ENCODE measurements at places on chromosomes 4 and X.

GRCh38 chr4:159352609-159353008, 249.7 kb downstream of the RAPGEF2 start:
- DNase-seq = no peak

DNA sequence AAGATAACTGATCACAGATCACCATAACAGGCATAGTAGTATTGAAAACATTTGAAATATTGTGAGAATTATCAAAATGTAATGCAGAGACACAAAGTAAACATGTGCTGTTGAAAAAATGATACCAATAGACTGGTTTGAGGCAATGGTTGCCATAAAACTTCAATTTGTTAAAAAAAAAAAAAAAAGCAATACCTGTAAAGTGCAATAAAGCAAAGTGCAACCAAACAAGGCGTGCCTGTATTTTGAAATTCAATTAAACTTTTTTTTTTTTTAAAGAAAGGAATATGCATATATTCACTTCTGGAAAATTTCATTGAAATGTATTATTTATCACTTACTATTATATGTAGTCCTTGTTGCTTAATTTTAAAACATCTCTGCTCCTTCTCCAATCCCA, 27.7 kb downstream of the TMEM154 start:
- DNase-seq = no peak

GRCh38 chr4:111697176-111697942, 447.9 kb upstream of the FAM241A start:
- DNase-seq = no peak

DNA sequence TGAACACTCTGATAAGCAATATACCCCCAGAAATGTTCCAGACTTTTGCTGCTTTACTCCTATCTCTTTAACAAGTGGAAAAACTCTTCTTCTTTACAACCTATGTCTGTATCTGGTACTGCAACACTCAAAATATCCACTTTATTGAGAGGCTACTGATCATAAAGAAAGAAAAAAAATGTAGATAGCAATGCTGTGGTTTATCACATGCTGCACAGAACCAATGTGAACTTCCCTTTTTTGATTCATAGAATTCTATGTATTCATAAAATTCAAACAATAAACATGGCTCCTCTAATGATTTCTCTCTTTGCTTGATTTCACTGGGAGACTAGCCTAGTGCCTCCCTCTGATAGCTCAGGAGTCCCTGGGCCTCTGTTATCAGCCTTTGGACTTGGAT, 223.5 kb downstream of the ZNF674 start:
- no peak for DNase-seq

DNA sequence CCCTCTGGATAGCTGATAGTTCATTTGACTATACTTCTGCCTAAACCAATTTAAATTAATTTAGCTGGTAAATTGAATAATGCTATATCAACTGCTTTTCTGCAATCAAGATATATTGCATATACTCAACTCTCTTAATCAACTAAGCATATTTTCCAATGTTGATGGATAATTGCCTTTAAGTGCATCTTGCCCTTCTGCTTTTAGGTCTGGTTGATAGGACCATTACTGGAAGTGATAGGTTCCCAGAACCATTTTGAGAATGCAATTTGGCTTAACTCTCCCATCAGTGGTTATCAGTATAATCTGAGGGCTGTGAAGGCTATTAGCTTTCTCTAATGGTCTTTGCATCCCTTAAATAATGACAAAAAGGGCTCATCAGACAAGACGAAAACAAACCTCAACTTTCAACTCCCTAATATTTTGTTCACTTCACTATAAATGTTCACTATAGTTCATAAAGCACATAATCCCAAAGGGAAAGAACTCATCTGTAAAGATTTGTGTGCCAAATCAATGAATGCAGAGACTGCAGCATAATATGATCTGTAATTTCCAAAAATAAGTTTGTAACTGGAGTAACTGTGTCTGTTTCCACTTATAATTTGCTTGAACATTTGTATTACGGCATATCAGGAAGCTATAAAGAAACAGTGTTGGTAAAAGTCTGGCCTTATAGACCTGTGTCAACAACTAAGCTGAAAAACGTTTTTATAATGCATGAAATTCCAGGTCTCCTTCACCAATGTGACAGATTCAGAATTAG, 273.6 kb downstream of the FBXO8 start:
- no peak for DNase-seq

DNA sequence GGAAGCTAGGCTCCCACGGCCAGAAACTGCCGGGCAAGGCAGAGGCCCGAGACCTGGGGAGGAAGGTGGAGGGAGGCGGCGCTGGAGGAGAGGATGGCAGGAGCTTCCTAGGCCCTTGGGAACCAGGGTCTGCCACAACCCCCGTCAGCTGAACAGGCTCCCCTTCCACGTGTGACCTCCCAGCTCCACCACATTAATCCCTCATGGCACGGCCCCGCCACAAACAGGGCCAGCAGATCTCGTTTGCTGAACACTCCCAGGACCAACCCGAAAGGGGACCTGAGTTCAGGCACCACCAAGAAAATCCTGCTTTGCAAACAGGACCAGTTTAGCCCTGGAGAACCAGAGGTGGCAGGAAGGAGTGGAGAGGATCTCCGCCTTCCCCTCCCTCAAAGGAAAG, 62.7 kb downstream of the FHDC1 start:
- DNase-seq = no peak
